PC-9 (cell line): ENCODE measurements at places on chromosomes 7 and 10.

GRCh38 chr10:125201108-125201524, 40.8 kb upstream of the CTBP2 start:
- peak; percentile 70 for DNase-seq

DNA sequence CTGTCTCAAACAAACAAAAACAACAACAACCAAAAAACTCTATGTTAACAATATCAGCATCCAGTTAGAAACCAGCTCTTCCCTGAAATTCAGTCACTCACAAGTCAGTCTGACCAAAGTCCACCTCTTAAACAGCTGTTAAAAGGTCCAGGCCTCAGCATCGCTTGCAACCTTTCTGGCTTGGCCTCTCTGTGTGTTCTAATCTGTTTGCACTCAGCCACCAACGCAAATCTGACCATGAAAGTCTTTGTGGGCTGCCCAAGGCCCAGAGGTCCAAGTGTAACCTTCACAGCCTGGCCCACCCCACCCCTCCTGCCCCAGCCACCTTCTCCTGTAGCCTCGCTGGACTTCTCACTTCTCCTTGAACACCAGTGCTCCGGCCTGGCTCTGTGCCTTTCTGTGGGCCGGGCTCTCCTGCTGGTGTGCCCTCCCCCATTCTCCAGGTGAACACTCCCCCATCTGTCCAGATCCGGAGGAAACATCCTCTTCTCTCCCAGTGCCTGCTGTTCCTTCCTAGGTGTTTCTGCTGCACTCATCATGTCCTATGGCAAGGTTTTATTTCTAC, 72.2 kb upstream of the EFCAB10 start:
- no peak for DNase-seq

- no peak for DNase-seq
These were observed 213.6 kb downstream of the KIF20B start for GRCh38 chr10:89915021-89915420.

DNA sequence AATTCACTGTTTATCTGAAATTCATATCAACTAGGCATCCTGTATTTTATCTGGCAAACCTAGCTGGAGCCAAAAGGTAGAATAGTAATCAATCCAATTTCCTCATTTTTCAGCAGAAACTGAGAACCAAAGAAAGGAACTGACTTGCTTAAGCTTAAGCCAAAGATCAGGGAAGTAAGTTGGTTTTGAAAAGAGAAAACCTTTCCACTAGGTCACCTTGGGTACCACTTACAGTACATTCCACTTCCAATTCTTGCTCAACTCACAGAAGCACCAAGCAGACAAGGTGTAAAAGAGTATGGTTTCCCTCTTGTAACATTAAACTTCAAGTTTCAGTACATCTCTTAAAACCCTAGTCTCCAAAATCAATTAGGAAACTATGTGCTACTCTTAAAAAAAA, 79.6 kb downstream of the ZFAND4 start:
- no peak for DNase-seq

- DNase-seq: no peak
These were observed 58.8 kb downstream of the GRB10 start for GRCh38 chr7:50723888-50724287.
